ENCODE measurements at places on chromosomes 11 and 22.

- no peak for DNase-seq
These were observed 5.1 kb upstream of the KRTAP5-9 start for GRCh38 chr11:71542879-71543777.

- DNase-seq, result no peak
These were observed 109.8 kb upstream of the SYT13 start for GRCh38 chr11:45395947-45396346.

DNA sequence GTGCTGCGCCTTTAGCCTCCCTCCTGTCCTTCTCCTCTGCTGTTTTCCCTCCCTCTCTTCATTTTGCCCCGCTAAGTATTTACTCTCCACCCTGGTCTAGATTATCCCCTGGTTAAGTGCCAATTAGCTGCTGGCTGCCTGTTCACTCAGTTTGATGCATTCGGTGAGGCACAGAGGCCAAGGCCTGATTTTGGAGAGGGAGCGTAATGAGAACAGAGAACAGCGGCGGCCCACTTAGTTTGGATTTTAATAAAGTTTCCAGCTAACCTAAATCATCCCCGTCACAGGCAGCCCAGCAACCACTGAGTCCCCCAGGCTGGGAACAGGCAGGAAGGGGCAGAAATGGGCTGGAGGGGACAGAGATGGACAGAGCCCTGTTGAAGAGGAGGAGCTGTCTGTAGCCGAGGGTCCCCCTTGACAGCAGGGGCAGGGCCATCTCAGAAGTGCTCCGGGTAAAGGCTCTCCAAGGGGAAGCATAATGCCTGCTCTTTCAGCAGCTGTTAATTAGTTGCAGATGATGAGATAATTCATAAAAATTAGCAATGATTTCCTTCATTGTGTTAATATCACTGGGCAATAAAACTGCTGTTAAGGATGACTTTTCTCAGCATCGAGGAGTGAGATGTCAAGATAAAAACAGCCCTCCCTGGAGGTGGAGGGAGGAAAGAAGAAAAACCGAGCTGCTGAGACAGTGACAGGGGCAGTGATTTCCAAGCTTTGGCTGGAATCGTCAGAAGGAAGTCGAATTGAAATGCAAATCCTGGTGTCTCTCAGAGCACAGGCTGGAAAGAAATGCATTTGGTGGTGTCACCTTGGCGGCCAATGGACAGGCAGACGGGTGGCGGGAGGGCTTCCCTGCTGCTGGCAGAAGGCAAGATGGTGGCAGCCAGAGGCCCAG lies 170.1 kb downstream of the GRIK4 start:
- DNase-seq, result no peak

GRCh38 chr11:45396394-45396793 lies 110.3 kb upstream of the SYT13 start:
- no peak for DNase-seq

DNA sequence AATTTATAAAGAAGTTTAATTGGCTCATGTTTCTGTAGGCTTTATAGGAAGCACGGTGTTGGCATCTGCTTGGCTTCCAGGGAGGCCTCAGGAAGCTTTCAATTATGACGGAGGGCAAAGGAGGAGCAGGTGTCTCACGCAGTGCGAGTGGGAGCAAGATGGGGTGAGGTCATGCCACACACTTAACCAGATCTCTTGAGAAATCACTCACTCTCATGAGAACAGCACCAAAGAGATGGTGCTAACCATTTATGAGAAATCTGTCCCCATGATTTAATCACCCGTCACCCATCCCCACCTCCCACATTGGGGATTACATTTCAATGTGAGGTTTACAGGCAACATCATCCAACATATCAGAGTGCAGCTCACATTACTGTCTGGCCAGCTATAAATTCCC lies 103.5 kb downstream of the ARHGAP8 start:
- DNase-seq, result no peak

DNA sequence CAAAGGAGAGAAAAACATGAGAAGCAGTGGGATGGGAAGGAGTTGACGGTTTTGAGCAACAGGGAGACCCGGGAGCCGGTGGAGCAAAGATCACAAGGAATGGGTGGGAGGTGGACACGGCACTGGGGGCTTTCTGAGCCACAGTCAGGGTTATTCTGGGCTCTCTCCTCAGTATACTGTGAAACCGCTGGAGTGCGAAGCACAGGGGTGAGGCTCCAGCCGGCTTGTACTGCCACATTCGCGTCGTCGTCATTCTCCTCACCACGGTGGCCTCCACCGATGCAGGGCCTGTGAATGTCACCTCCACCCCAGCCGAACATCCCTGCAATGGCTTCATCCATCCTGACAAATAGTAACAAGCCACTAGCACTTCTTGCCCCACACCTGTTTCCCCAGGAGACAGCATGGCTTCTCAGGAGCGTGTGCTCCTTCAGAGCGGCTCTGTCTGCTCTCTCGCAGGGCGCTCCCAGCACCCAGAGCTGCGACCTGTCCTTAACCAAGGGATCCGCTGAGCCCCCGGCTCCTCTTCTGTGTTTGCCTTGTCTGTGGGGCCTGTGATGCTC lies 1165.3 kb downstream of the TBC1D22A start:
- DNase-seq, result no peak

DNA sequence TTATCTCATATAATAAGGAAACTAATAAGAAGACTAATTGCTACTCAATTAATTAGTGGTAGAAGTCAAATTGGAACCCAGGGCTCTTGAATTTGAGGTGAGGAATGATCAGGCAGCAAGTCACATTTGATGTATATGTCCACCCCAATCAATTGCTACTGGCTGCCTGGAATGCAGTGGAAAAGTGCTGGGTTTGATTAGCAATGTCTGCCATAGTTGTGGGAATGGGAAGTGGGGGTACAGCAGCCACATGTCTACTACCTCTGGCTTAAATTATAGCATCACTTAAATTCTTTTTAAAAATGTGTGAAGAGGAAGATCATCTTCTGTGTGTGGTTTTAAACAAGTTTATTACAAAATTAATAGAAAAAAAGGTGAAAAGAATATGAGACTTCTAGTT lies 50.8 kb upstream of the NAV2 start:
- no peak for DNase-seq

Measured in D721Med (cell line).